ENCODE measurements at places on chromosomes 3 and 15.
A peak's percentile ranks its signal among the peaks of the same experiment; 100 is the strongest.

DNA sequence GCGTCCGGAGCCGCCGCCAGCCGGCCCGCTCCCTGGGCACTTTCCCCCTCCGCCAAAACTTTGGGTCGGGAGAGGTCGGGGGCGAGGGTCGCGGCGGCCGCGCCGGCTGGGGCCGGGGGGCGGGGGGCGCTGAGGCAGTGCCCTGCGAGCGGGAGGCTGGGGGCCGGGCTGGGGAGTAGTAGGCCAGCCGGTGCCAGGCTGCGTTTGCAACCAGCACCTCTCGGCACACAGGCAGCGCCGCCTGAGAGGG is 452 bp downstream of the BBX start:
- no peak for DNase-seq

GRCh38 chr3:141392897-141393734 is 24.8 kb downstream of the ZBTB38 start:
- DNase-seq, result no peak

- peak; percentile 25 for DNase-seq
Measured at GRCh38 chr3:53255423-53255774, 423 bp downstream of the TKT start.

GRCh38 chr15:42825599-42825998 is 88.7 kb upstream of the CDAN1 start:
- no peak for DNase-seq

GRCh38 chr3:182241766-182242488 is 530.2 kb downstream of the SOX2 start:
- DNase-seq, result no peak

GRCh38 chr15:66171841-66172240 is 81.7 kb downstream of the MEGF11 start:
- DNase-seq, result no peak

- no peak for DNase-seq
Measured at GRCh38 chr3:134179508-134179907, 71.2 kb downstream of the RYK start.

- no peak for DNase-seq
Measured at GRCh38 chr3:171268677-171269076, 191.5 kb downstream of the TNIK start.

All from stimulated activated CD4-positive, alpha-beta T cell treated with anti-CD3 and anti-CD28 coated beads, Interleukin-15, amount 100 ng/mL, for 48 hours (primary cell).